G401 (cell line): ENCODE measurements at places on chromosomes 4 and X.

DNA sequence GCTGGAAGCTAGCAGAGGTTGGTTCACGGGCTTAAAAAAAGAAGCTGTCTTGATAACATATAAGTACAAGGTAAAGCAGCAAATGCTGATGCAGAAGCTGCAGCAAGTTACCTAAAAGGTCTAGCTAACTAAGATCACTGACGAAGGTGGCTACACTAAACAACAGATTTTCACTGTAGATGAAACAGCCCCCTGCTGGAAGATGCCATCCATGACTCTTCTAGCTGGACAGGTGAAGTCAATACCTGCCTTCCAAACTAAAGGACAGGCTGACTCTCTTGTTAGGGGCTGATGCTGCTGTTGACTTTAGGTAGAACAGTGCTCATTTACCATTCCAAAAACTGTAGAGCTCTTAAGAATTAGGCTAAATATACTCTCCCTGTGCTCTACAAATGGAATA is 99.5 kb downstream of the FBXW7 start:
- no peak for DNase-seq

GRCh38 chrX:132737743-132738142 is 220.7 kb downstream of the HS6ST2 start:
- DNase-seq, result no peak

- peak; percentile 71 for DNase-seq
Measured at GRCh38 chrX:102654696-102655095, 3.4 kb downstream of the GPRASP1 start.

DNA sequence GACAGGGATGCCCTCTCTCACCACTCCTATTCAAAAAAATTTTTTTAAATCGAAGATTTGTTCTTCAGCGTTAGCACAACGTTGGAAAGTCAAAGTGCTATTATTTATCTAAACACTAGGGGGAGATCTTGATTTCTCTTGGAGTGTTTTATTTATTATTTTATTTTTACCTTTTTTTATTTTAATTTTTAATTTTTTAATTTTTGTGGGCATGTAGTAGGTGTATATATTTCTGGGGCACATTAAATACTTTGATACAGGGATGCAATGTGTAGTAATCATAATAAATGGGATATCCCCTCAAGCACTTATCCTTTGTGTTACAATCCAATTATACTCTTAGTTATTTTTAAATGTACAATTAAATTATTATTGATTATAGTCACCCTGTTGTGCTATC is 37.4 kb upstream of the SLC10A4 start:
- DNase-seq, result no peak
